ENCODE measurements at places on chromosomes 4 and X. TPM values are rescaled to one million over a fixed set of nuclear protein-coding genes. Genes with fewer than 3 reads are reported as not detected.

GAGE12J gene
- total RNA-seq: not detected

HTRA3 gene
- 0.52 TPM for total RNA-seq

STATH gene
- 0.90 TPM for total RNA-seq

MSX1 gene
- total RNA-seq: 7.4 TPM

TCEAL1 gene
- total RNA-seq: 22.3 TPM

ABLIM2 gene
- total RNA-seq: 2.6 TPM

ADH1B gene
- total RNA-seq: 6.1 TPM

FABP2 gene
- total RNA-seq: 4.1 TPM

ARR3 gene
- total RNA-seq: not detected

GNRHR gene
- total RNA-seq: not detected

S100P gene
- total RNA-seq: 80.8 TPM

SPOCK3 gene
- total RNA-seq: 7.1 TPM

ENPP6 gene
- total RNA-seq: 0.51 TPM

ELF4 gene
- 20.6 TPM for total RNA-seq

ODAM gene
- total RNA-seq: 0.90 TPM

TREX2 gene
- 0.72 TPM for total RNA-seq

GRCh38 chr4:27027428-27027827 lies 166.8 kb downstream of the STIM2 start:
- H3K27me3 ChIP-seq: no peaks in the 10 kb centered on the region
- no peak for DNase-seq
- H3K4me3 ChIP-seq: no peak overlapping the region
- H3K36me3 ChIP-seq: peaks cover 3% of the 10 kb centered on the region
- H3K4me1 ChIP-seq: no peaks in the 10 kb centered on the region

DNA sequence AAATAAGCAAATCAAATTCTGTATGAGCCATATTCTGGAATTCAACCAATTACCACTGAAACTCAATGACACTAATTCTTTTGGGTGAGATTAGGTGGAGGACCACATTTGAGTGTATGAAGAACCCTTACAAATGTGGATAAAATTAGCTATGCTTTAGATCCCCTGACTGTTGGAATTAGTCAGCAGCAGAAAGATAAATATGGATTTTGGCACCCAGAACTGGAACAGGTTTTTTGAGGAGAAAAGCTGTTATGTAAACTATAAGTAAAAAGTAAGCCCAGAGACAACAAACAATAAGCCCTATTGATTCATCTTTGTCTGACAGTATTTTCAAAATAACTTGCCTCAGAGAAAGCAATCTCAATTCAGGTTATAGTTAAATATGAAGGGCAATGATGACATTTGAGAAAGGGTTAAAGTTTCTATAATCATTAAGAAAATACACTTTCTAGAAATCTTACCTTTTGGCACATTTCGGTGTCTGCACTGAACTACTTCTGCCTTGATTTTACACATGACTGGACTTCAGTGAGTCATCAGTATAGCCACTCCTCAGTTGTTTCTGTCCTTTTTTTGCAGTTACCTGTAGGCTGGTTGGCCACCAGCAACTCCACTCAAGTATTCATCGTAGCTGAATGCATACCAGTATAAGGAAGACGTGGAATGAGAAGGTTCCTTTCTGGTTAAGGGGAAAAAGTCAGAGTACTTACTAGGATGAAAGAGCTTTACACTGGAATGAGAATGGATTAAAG lies 80.0 kb downstream of the KCTD8 start:
- no peak overlapping the region for H3K27ac ChIP-seq
- no peaks in the 10 kb centered on the region for H3K27me3 ChIP-seq
- no peak overlapping the region for H3K4me3 ChIP-seq
- DNase-seq: no peak
- no peaks in the 10 kb centered on the region for H3K4me1 ChIP-seq

- no peak overlapping the region for H3K27ac ChIP-seq
- H3K4me3 ChIP-seq: no peak overlapping the region
- no peak for DNase-seq
- H3K27me3 ChIP-seq: peaks cover 23% of the 10 kb centered on the region
- no peaks in the 10 kb centered on the region for H3K36me3 ChIP-seq
- H3K4me1 ChIP-seq: no peaks in the 10 kb centered on the region
Observed at GRCh38 chrX:734362-734761, 103.8 kb downstream of the SHOX start.

GRCh38 chr4:127631420-127631819 lies 1.3 kb upstream of the INTU start:
- H3K27me3 ChIP-seq: peaks cover 23% of the 10 kb centered on the region
- H3K4me1 ChIP-seq: no peaks in the 10 kb centered on the region
- no peaks in the 10 kb centered on the region for H3K36me3 ChIP-seq
- H3K27ac ChIP-seq: no peak overlapping the region

DNA sequence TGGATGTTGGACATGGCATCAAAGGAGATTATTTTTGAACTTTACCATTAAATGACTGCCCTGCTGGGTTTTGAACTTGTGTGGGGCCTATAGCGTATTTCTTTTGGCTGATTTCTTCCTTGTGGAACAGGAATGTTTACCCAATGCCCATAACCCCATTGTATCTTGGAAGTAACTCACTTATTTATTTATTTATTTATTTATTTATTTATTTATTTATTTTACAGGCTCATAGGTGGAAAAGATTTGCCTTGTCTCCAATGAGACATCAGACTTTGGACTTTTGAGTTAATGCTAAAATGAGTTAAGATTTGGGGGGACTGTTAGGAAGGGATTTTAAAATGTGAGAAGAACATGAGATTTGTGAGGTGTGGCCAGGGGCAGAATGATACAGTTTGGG lies 273.1 kb downstream of the SLITRK2 start:
- no peak for DNase-seq
- no peak overlapping the region for H3K27ac ChIP-seq
- H3K27me3 ChIP-seq: no peaks in the 10 kb centered on the region

- H3K4me1 ChIP-seq: peaks cover 21% of the 10 kb centered on the region
- no peak for DNase-seq
- no peak overlapping the region for H3K4me3 ChIP-seq
- peaks cover 3% of the 10 kb centered on the region for H3K36me3 ChIP-seq
Observed at GRCh38 chr4:52997132-52997416, 135.0 kb downstream of the RASL11B start.

DNA sequence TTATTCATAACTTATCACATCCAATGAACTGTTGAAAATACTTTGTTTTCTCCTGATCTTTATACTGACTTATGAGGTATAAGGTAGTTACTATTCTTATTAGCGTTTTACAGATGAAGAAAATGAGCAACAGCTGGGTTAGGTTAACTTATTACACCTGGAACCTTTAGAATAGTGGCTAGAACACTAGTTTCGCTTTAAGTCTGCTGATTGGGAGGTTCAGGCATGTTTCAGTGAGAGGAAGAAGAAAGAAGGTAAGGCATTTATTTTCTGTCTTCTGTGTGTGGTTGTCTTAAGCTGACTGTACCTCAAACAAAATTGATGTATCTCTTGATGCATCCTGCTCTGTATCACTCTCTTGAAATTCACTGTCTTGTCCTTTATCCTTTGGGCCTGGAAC lies 302.5 kb downstream of the GRID2 start:
- no peaks in the 10 kb centered on the region for H3K27me3 ChIP-seq
- H3K4me1 ChIP-seq: no peaks in the 10 kb centered on the region
- no peak for DNase-seq
- H3K4me3 ChIP-seq: no peak overlapping the region

GRCh38 chr4:103305355-103305754 lies 107.2 kb upstream of the CENPE start:
- H3K4me3 ChIP-seq: no peak overlapping the region
- H3K27ac ChIP-seq: no peak overlapping the region
- no peak for DNase-seq
- H3K4me1 ChIP-seq: peaks cover 5% of the 10 kb centered on the region

DNA sequence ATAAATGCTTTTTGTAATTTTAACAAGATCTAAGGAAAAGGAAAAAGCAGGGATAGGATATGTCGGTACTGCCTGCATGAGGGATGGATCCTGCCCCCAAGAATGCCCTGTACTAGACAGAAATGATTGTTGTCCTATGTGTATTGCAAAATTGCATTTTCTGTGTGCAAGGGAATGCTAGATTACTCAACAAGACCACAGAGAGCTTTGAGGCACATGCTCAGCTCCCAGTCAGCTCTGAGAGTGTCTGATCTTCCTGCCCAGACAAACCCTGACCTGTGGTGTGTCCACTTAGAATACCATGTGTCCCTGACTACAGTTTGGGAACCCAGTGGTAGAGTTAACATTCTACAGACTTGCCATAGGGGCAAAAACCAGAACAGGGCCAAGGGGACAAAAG lies 129.2 kb upstream of the PAK3 start:
- peaks cover 9% of the 10 kb centered on the region for H3K4me1 ChIP-seq
- DNase-seq: no peak
- H3K4me3 ChIP-seq: no peak overlapping the region

DNA sequence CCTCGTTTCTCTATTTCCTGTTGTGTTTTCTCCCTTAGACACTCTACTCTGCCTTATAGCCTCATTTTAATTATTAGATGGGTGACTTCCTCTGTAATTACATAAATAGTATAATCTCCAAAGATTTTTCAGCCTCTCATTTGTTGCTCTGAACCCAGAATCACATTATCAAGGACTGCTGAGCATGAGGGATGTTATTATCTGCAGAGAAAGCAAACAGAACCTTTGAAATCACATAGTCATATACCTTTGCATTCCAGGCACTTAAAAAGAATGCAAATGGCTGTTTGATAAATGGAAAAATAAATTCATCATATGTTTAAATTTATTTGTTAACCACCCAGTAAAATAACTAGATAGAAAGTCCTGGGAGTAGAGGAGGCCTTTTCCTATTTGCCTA lies 305.1 kb upstream of the PPP1R2C start:
- H3K27me3 ChIP-seq: no peaks in the 10 kb centered on the region
- no peak overlapping the region for H3K4me3 ChIP-seq
- DNase-seq: no peak
- no peaks in the 10 kb centered on the region for H3K36me3 ChIP-seq
- H3K4me1 ChIP-seq: no peaks in the 10 kb centered on the region
- H3K27ac ChIP-seq: no peak overlapping the region

GRCh38 chr4:76570141-76570973 lies 135.3 kb downstream of the SHROOM3 start:
- no peak for DNase-seq
- peaks cover 4% of the 10 kb centered on the region for H3K36me3 ChIP-seq
- H3K4me1 ChIP-seq: peaks cover 46% of the 10 kb centered on the region

GRCh38 chrX:151153086-151153485 lies 23.3 kb upstream of the GPR50 start:
- no peak overlapping the region for H3K27ac ChIP-seq
- no peaks in the 10 kb centered on the region for H3K36me3 ChIP-seq
- no peak for DNase-seq
- no peaks in the 10 kb centered on the region for H3K4me1 ChIP-seq
- no peak overlapping the region for H3K4me3 ChIP-seq

- no peak overlapping the region for H3K27ac ChIP-seq
- no peaks in the 10 kb centered on the region for H3K27me3 ChIP-seq
- no peak overlapping the region for H3K4me3 ChIP-seq
- H3K4me1 ChIP-seq: peaks cover 10% of the 10 kb centered on the region
Observed at GRCh38 chr4:87497578-87497977, 31.6 kb downstream of the SPARCL1 start.

- no peak overlapping the region for H3K27ac ChIP-seq
- H3K4me3 ChIP-seq: no peak overlapping the region
- H3K36me3 ChIP-seq: no peaks in the 10 kb centered on the region
- H3K27me3 ChIP-seq: no peaks in the 10 kb centered on the region
- peaks cover 45% of the 10 kb centered on the region for H3K4me1 ChIP-seq
Observed at GRCh38 chr4:185718578-185719499, 93.2 kb downstream of the SORBS2 start.

GRCh38 chrX:18949291-18949943 lies 34.5 kb downstream of the PHKA2 start:
- no peak overlapping the region for H3K4me3 ChIP-seq
- DNase-seq: no peak
- no peak overlapping the region for H3K27ac ChIP-seq
- no peaks in the 10 kb centered on the region for H3K27me3 ChIP-seq
- H3K4me1 ChIP-seq: no peaks in the 10 kb centered on the region

- H3K4me1 ChIP-seq: no peaks in the 10 kb centered on the region
- no peak for DNase-seq
- H3K36me3 ChIP-seq: no peaks in the 10 kb centered on the region
Observed at GRCh38 chr4:3464911-3465697, 2.0 kb downstream of the DOK7 start.

GRCh38 chr4:38030023-38030422 lies 69.8 kb downstream of the PTTG2 start:
- H3K36me3 ChIP-seq: peaks cover 28% of the 10 kb centered on the region
- no peak for DNase-seq
- H3K4me1 ChIP-seq: peaks cover 23% of the 10 kb centered on the region
- H3K4me3 ChIP-seq: no peak overlapping the region
- no peak overlapping the region for H3K27ac ChIP-seq
- no peaks in the 10 kb centered on the region for H3K27me3 ChIP-seq

DNA sequence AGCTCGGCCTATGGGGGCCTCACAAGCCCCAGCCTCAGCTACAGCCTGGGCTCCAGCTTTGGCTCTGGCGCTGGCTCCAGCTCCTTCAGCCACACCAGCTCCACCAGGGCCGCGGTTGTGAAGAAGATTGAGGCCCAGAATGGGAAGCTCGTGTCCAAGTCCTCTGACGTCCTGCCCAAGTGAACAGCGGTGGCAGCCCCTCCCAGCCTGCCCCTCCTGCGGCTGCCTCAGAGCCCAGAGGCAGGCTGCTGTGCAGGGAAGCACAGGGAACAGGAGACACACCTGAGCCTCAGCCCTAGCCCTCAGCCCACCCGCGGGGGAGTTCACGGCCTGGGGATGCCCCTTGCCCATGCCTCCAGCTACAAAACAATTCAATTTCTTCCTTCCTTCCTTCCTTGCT lies 75.7 kb upstream of the ZXDA start:
- no peak for DNase-seq
- H3K4me3 ChIP-seq: no peak overlapping the region
- H3K36me3 ChIP-seq: no peaks in the 10 kb centered on the region
- H3K27ac ChIP-seq: no peak overlapping the region
- no peaks in the 10 kb centered on the region for H3K4me1 ChIP-seq

- no peaks in the 10 kb centered on the region for H3K4me1 ChIP-seq
- H3K27ac ChIP-seq: no peak overlapping the region
- no peak overlapping the region for H3K4me3 ChIP-seq
- DNase-seq: no peak
- H3K36me3 ChIP-seq: peaks cover 5% of the 10 kb centered on the region
Observed at GRCh38 chr4:53132132-53132891, 233.5 kb downstream of the SCFD2 start.

Data from type B pancreatic cell (in vitro differentiated cells).